ENCODE measurements at places on chromosomes 7 and 10.

DNA sequence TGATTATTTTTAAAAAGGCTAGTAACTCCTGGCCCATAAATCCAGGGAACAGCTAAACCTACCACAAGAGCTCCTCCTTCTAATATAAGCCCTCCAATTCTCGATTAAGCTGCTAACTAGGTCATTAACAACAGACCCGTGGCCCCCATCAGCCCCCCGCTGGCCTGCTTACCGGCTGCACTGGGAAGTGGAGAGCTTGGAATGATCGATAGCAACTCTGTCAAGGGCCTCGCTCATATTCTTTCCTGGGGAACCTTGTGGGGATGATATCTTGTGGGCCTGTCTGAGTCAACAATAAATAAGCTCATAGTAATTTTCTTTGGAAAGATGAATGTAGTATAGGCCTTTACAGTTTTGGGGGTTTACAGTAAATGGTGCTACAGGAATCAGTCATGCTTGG lies 353.5 kb downstream of the TCERG1L start:
- no peak for DNase-seq

- DNase-seq: no peak
Observed at GRCh38 chr10:17758200-17758599, 6.2 kb downstream of the TMEM236 start.

GRCh38 chr7:158803367-158803969 lies 25.8 kb downstream of the ESYT2 start:
- DNase-seq: no peak

DNA sequence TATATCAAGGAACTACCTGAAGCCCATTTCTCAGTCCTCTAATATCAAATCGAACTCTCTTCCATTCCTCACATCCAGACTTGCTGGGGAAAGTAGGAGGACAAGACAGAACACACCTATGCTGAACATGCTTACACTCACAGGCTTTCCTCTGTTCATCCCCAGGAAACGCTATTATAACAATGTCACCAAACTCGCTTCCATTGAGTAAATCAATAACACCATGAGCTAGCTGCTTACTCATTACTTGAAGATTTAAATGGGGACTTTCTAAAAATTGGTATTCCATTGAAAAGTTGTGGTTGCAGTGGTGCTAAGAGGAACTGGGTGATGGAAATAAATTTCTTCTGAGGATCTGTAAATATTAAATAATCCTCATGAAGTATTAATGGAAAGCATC lies 88.8 kb downstream of the SLC25A13 start:
- no peak for DNase-seq

DNA sequence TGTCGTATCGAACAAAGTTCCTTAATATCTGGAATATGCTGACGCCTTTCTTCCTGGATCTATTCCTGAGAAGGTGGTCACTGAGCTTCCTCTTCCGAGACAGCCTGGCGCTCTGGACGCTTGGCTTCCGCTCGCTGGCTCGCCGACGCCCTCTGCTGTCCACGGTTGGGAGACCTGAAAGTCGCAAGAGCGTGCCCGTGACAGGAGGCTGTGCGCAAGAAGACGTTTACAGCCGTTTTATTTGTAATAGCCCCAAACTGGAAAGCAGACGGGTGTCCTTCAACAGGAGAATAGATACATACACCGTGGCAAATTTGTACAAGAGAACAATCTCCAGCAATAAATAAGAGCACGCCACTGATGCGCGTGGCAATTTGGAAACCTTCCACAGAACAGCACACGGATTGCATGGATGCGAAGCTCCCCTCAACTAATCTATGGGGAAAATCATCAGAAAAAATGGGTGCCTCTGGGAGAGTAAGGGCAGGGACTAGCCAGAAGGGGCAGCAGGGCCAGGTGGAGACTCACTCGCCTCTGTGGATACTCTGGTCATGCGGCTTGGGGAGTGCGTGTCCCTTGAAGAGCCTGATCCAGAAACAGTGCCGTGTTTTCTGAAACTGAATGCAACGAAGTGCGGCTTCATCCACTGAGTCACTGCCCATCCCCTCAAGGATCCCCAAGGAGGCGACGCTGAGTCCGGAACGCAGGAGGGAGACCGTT lies 41.5 kb upstream of the BNIP3 start:
- no peak for DNase-seq

DNA sequence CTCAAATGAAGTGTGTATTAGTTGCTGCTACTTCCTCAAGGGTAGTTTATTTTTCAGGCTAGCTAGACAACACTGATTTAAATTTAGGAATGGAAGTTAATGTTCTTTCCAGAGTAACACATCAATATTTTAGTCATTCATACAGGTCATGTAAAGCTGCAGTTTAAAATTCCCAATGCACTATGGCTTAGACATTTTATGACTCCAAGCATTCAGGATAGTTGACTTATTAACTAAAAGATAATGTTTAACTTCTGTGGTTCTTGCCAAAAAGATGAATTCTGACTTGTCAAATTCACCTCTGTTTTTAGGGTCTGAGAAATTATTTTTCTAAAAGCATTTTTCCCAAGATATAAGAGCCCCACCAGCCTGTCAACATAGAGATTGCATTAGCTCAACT lies 131.9 kb downstream of the TFPI2 start:
- no peak for DNase-seq

DNA sequence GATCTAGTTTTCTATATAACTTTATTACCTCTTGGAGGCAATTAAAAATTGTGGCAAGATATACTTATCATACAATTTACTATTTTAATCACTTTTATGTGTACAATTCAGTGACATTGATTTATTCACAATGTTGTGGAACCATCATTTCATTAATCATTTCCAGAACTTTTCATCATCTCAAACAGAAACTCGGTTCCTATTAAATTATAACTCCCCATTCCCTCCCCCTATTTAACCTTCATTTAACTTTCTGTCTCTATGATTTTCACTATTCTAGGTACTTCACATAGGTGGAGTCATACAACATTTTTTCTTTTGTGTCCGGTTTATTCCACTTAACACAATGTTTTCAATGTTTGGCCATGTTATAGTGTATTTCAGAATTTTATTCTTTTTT lies 252.8 kb downstream of the REEP3 start:
- no peak for DNase-seq

GRCh38 chr7:84281518-84281917 lies 86.9 kb upstream of the SEMA3A start:
- DNase-seq: no peak

DNA sequence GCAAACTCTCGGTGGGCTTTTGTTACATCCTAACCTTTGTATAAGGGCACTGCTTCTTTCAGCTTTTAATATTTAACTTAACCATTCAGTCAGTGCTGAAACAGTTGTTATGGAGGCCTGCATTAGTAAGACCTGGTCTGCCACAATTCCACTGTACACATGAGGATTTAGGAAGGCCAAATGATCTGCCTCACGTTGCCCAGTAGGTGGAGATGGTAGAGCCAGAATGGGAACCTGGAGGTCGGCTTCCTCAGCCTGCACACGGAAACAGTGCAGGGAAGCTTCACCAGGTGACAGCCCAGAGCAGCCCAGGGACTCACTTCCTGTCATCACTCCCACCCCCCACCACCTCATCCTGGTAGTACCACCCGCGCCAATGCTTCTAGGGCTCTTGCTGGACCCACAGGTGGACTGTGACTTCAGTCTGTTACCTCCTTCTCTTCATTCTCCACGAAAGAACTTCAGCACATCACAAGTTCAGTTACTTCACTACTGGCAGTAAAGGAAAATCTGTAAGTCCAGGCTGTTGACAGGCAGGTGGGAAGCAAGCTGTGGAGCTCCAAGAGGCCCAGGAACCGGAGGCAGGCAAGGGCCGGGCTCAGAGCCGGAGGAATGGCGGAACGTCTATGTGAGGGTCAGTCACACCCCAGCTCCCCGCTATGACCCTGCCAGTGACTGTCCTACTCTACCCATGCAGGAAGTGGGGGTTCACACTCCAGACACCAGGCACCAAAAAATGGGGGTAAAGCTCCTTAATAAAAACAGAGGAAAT lies 480.3 kb upstream of the C7orf33 start:
- DNase-seq: no peak

DNA sequence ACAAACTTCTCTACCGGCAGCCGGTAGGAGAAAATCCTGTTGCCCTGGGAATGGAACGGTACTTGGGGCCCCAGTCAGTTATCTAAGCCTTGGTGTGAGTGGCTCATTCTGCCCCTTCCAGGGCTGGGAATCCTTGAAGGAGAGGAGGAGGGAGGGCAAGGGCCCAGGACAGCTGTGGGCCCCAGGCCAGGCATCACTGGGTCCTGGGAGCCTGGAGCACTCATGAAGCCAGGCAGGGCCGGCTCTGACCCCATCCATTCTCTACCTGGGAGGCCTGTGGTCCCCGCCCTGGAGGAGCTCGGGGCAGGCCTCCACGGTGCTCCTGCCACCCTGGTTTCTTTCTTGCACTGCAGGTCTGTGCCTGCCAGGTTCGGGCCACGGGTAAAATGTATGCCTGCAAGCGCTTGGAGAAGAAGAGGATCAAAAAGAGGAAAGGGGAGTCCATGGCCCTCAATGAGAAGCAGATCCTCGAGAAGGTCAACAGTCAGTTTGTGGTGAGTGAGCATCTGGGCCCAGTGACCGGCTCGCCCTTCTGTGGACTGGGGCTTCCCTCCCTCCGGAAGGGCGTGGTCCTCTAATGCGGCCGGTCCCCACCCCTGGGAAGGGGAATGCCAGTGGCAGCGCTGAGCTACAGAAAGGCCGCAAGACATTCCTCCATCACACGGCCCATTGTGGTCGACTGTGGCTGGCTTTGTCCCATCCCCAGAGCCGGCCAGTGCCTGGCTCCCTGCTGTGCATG lies 111.3 kb downstream of the RGS10 start:
- no peak for DNase-seq

- DNase-seq: no peak
Observed at GRCh38 chr10:30823651-30824050, 194.1 kb upstream of the LYZL2 start.

- no peak for DNase-seq
Observed at GRCh38 chr10:43042503-43043341, 34.1 kb upstream of the RET start.

DNA sequence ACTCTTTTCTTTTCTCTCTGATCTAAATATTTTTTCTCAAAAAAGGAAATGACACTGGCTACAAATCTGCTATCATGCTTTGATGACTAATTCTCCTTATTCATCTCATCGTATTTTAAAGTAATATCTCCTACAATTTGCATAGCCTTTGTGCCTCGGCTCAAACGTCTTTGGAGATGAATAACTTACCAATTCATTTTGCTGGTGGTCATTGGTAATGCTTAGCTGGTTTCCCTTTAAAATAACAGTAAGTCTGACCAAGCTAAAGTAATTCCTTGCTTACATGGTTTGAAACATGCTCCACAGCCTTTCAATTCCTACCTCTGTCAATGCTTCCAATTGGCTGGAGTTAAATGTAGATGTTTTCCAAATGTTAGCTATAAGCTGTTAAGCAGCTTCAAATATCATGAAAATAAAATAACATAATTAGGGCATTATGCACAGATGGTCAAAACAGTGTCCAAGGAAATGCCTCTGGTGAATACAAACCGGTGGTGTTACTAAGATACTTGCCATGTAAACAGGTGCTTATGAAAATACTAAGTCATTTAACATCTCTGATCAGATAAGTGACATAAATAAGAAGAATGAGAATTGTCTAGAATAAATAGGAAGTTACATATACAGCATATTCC lies 435.0 kb downstream of the POM121L12 start:
- no peak for DNase-seq

DNA sequence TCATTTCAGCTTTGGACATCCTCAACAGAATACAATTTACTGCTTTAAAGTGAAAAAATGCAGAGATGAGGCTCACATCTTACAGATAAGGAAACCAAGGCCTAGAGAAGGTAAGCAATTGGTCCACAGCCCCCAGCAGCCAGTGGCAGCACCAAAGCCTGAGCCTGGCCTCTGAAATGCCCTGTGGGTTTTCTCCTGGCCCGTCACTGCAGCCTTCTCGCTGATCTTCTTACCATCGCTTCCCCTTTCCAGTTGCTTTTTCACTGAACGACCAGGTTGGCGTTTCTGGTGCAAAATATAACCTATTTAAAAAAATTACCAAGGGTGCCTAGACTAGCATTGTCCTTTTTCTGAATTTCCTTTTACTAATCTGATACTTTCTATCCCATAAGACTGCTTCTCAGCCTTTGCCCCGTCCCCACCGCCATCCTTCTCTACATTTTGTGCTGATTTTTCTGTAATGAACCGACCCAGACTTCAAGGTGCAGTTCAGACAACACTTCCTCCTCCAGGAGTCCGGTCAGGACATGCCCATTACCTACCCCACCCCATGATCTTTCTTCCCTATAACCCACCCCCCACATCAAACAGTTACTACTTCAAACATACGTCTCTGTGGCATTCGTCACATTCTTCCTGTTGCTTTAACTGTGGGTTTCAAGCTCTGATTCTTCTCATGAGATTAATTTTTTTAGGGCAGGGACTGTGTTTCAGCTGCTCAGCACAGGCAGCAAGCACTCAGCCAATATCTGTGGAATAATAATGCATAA lies 289.4 kb downstream of the DNAJB6 start:
- DNase-seq: no peak

DNA sequence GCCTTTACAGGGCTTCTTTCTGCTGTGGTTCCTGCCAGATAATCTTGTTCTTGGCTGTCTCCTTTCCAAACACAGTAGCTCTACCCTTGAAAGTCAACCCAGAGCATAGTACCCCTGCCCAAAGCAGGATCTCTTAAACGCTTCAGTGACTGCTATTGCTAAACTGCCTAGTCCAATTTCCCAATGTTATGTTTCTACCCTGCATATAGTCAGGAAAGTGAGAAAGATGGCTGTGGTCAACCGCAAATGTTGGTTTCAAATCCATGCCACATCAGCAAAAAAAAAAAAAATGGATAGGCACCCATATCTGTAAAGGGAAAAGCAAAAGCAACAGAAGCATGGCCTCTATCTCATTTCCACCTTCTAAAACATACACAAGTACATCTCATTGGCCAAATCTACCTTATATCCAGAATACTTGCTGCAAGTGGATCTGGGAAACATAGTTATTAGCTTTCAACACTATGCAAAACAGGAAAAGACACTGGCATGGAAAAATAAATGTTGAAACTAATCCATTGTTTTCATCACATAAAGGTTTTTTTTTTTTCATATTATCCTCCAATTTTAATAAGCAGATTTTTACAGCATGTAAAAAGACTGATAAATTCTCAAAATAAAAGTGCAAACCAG lies 59.8 kb downstream of the DNAJC1 start:
- DNase-seq: no peak

DNA sequence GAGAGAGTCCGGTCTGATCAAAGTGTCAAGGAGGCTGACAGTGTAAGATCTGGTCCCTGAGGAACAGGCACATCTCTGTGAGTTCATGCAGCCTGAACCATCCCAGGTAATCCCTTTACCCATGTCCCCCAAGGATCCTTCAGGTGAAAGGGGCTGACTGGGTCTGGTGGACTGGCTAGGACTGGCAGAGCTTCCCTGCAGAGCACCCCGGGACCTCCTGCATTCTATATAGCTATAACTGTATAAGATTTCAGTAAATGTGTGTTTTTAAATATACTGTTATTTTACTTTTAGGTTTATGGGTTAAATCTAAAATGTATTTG lies 246.8 kb downstream of the ELMO1 start:
- DNase-seq: no peak

- no peak for DNase-seq
Observed at GRCh38 chr7:34900891-34901513, 136.3 kb downstream of the DPY19L1 start.

- DNase-seq: no peak
Observed at GRCh38 chr10:104260775-104261115, 6.1 kb downstream of the GSTO1 start.

GRCh38 chr7:42831006-42831717 lies 80.7 kb downstream of the C7orf25 start:
- no peak for DNase-seq

All from cortex of kidney (tissue), 1 donor.